ENCODE measurements at places on chromosomes 5 and 9.

DNA sequence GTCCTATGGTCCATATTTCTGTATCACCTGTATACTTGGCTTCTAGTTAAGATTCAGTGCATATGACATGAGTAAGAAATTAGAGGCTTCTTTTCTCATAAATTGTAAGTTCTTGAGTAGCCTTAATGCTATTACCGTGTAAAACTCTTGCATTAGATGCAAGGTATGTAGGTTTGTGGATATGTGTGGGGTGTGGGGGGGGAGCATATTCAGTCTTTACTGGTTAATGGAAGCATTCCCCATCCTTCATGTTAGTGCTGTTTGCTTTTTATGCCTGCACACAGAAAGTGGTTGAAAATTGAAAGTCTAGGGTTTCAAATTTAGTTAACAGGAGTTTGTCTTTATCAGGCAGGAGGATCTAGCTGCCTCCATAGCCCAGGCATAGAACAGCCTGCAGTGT is 16.1 kb downstream of the RAI14 start:
- DNase-seq: no peak

DNA sequence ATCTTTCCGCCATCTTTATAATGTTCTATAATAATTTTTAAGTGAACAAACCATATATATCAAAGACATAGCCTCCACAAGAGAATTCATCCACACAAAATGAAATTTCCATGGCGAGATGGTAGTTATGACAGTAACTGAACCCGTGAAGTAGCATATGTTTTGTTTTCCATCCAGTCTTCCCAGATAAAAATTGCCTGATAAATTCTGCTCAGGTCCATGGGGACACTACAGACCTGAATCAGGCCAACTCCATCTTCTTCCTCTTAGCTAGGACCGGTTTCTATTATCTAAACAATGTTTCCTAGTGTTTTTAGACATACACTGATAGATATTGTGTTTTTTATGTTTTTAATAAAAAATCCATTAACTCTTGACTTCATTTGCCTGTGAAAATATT is 235.7 kb downstream of the PLK2 start:
- DNase-seq: no peak

- no peak for DNase-seq
Measured at GRCh38 chr9:3659647-3660046, 133.8 kb upstream of the RFX3 start.

DNA sequence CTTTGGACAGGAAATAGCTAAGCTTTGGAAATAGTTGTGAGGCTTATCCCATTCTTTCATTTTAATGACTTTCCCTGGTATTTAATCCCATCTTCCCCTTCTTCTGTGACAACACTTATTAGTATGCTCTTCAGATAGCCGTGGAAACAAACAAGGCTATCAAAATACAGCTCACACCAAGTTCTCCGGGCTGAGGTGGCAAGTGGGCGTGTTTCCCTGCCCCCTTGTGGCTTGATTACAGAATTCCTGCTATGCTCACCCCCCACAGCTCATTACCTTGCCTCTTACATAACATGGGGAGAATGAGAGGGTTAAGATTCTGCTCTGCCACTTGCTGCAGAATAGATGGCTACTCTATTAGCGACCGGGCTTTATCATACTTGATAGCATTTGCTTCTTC is 437.1 kb upstream of the TLE4 start:
- DNase-seq: no peak

GRCh38 chr5:63262185-63262981 is 683.8 kb downstream of the LRRC70 start:
- no peak for DNase-seq

DNA sequence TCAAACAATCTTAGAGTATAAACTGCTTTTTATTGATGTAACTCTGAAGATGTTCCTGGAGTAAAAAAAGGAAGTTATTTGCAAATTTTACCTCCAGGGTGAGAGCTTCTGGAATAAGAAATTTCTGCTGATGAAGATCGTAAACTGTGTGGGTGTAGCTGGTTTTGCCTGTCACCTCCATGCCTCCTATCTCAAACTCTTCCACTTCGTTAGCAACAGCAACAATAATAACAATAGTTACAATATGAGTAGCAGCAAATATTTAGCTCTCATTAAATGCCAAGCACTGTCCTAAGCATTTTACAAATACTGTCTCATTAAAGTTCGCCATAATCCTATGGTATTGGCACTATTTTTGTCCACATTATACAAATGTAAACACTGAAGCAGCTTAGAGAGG is 57.9 kb downstream of the GCNT1 start:
- no peak for DNase-seq

- DNase-seq: no peak
Measured at GRCh38 chr9:106758911-106759310, 104.1 kb upstream of the ZNF462 start.

DNA sequence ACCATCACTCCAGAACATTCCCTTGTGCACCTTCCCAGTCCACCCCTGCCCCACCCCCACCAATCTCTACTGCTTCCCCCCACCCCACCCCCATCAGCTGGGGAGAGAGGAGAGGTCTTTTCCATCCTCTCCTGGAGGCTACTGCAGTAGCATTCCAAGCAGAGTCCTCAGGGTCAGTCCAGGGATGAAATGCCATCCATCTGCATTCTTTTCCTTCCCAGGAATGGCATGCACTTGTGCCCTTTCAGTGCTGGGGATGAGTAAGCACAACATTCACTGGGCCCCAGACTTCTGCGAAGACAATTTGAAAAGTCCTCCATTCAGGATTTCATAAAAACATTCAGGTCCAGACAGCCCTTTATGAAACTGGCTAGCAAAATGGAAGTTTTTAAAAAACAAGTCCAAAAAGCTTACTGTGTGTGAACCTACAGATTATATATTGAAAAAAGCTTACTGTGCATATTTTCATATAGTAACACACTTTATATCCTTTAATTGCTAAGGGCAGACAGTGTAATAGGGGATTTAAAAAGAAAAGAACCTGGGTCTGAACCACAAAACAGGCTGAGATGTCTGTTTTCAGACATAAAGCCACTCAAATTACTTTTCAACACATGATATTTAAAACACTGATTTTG is 50.0 kb upstream of the GOLPH3 start:
- no peak for DNase-seq

- DNase-seq: no peak
Measured at GRCh38 chr9:91923145-91923544, 26.9 kb downstream of the ROR2 start.

GRCh38 chr5:66867618-66868322 is 271.6 kb downstream of the MAST4 start:
- no peak for DNase-seq

DNA sequence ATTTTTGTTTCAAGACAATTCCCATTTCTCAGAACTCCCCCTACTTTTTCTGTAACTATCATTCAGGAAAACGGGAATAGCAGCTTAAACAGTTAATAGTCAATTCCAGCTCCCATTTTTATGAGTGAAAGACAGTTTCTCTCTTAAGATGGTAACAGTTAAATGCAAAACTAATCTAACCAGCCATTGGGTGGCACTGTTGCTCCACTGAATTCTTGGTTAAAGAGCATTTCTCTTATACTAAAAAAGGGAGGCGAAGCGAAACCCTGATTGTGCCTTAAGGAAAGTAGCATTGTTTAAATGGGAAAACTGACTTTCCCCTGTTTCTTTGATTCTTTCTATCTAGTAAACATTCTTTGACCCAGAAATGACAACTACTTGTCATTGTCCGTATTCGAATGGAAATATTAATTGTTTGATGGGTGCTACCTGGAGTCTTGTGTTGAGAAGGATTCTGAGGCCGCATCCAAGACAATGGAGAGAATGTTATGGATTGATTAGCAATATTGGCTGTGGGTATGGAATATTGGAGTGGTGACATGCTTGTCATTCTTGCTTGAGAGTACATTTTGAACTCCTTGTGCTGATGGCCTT is 507.8 kb downstream of the MAT2B start:
- no peak for DNase-seq

DNA sequence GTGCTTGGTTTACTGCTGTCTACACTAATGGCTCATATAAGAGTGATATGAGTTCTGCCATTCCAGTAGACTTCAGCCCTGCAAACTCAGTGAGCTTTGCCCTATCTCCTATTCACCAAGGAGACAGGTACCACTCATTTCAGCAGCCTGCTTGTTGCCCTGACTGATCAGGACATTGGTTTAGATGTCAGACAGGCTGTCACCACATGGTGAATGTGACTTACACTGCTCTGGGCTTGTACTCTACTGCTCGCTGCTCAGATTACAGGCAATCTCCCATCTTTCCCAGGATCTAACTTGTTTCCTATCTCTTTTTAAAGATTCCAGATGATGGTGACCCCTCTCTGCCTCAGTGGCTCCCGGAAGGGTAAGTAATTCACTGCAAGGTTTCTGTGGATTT is 123.3 kb upstream of the RUSC2 start:
- DNase-seq: no peak

GRCh38 chr5:149724884-149725283 is 5.2 kb upstream of the PPARGC1B start:
- no peak for DNase-seq

DNA sequence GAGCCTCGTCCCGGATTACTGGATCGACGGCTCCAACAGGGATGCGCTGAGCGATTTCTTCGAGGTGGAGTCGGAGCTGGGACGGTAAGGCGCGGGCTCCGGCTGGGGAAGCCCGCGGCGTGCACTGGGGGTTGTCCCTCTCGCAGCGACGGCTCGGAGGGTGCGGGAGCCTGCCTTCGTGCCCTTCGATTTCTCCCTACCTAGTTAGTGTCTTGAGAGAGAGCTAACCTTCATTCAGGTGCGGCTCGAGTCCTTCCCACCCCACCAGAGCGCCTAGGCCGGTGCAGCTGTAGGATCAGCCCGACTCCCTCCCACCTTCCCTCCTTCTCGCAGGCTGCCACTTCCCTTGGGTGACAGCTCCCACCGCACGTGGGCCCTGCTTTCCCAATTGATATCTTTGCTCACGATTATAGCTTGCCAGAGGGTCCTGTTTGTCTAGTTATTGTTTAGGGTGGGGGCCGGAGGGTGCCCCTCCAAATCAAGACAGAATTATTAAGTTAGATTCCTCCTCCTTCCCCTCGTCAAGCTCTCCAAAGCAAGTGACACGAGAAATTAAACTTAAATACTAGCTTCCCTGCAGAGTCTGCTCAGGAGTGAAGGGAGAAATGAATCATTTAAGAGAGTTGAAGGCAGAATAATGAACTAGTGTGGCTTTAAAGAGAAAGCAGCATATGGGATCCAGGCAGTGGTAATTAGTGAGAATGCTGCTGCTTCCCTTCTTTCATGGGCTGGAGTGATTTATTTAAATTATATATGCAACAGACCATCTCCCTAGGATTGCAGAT is 569 bp downstream of the CAMK4 start:
- peak; percentile 47 for DNase-seq

- DNase-seq: no peak
Measured at GRCh38 chr9:76562511-76562911, 103.5 kb downstream of the GCNT1 start.

DNA sequence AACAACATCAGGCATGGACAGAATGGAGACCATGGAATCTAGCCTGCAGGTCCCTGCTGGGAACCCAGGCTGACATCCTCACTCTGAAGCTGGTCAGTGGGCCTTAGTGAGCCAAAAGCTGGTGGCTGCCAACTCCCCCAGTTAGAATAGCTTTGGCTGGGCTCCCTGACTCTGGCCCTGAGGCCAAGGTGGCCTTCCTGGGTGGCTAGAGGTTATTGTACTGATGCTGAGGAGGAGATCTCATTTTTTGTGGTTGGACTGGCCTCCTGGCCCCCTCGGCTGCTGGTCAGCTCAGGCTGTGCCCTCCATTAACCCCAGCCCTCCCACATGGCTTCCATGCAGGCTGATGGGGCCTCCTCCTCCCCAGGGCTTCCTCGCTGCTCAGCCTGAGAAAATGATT is 101.2 kb upstream of the PANK3 start:
- no peak for DNase-seq

DNA sequence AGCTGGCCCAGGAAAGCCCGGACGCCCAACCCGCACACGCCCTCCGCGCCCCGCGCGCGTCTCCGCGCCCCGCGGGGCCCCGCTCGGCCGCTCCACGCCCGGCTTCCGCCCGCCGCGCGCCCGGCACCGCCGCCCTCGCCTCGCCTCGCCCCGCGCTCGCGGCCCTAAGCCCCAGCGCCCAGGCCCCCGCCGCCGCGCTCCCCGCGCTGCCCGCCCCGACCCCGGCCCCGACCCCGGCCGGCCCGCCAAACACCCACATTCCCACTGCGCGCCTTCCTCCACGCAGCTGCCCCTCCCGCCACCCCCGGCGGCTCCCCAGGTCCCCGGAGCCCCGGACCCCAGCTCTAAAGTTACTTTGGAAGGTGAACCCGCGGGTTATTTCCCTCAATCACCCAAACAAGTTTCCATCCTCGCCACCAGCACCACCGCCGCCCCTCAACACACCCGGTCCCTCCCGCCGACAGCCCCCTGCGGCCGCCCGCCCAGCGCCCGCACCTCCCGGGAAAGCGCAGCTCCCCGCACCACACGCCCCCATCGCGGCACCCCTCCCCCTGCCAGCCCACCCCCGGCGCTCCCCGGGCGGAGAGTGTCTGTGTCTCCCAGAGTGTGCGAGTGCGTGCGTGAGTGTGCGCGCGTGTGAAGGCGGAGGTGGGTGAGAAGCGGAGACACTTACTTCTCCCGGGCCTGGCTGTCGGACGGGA is 439 bp downstream of the SSBP2 start:
- DNase-seq: no peak

DNA sequence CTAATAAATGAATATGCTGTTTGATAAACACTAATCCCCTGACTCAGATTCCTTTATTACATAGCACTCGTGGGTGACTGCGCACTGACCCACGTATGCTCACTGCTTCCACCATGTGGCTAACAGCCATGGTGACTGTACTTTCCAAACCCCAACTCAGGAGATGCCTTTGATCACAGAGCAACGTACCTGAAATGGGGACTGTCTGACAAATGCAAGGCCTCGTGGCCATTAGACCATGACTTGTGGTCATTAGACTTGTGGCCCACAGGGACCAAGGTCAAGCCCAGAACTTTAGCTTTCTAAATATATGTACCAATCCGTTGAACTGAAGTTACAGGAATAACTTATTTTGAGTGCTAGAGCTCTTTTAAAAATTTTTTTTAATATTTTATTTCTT is 46.6 kb downstream of the CYFIP2 start:
- DNase-seq: peak; percentile 34

- no peak for DNase-seq
Measured at GRCh38 chr5:72559866-72560766, 52.9 kb upstream of the ZNF366 start.

GRCh38 chr9:36764364-36765076 is 191.8 kb downstream of the MELK start:
- no peak for DNase-seq

GRCh38 chr5:168443533-168443932 is 42.7 kb upstream of the RARS1 start:
- DNase-seq: no peak

DNA sequence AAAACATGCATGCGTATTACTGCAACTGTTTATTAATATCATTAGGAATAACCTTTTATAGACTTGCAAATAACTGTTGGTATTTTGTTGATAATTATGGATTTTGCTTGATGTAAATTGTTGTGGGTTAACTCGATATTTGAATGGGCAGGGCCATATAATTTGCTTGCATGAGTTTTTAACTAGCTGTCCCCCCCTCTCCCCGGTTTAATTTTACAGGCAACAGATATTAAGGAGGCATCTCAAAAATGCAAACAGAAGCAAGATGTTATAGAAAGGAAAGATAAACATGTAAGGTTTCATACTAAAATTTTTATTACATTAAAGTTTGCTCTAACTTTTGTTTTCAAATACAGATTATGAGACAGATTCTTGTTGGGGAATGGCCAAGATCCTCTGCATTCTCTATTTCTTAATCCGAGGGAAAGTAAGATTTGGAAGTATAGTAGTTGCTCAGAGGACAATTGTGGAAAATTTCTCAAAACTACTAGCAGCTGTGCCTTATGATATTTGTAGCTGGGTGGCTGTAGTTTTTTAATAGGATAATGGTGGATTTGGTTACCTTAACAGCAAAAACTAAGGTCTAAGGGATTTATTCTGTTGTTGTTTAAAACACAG is 27.3 kb downstream of the SMC5 start:
- DNase-seq: no peak
